ENCODE measurements at places on chromosomes 7 and 10.

DNA sequence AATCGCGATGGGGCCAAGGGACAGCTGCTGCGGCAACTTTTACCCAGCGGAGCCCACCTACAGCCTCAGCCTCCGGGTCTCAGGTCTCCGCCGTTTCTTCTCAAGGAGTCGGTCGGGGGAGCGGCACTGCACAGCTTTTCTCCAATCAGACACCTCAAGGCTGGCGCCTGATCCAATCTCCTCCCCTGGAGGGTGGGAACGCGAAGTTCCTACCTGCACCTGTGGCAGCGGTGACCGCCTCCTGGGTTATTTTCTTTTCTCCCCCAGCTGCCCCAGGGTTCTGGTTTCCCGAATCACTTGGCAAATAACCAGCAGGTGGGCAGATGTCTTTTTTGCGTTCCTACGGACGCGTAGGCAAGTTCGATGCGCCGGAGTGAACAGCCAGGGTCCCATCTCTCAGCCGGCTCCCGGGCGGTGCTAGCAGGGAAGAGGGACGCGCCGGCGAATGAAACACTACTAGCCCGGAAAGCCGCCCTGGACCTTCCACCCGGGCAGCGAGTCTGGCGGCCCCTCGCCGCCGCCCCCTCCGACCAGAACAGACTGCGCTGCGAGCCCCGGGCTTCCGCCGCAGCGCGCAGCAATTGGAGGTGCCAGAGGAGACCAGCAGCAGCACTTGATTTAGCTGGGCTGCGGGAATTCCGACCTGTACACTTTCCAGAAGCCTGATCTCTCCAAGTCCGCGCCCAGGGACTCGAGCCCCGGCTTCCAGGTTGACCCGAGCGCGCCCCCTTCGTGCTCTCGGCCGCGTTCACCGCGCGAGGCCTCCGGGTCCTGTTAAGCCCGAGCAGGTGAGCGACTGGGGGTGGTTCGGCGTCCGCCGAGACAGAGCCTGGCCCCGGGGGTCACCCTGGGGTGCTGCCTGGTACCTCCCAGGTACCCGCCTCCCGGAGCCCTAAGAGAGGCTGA is at the start of gene PRR15:
Gene PRR15, plus strand, starts transcription at position 246 of the 906 bp plus-strand sequence. CDS start 2,495 bp downstream, outside the sequence.
- DNase-seq, result no peak

GRCh38 chr10:121294630-121295029 is 303.6 kb downstream of the FGFR2 start:
- no peak for DNase-seq

DNA sequence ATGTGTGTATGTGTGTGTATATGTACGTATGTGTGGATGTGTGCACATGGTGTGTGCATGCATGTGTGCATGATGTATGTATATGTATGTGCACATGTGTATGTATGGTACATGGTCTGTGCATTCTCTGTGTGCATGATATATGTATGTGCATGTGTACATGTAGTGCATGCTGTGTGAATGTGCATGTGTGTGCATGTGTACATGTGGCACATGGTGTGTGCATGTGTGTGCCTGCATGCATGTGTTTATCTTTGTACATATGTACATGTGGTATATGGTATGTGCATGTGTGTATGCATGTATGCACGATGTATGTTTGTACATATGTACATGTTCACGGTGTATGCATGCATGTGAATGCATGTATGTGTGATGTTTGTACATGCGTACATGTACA is 383.7 kb downstream of the TYW1 start:
- no peak for DNase-seq

DNA sequence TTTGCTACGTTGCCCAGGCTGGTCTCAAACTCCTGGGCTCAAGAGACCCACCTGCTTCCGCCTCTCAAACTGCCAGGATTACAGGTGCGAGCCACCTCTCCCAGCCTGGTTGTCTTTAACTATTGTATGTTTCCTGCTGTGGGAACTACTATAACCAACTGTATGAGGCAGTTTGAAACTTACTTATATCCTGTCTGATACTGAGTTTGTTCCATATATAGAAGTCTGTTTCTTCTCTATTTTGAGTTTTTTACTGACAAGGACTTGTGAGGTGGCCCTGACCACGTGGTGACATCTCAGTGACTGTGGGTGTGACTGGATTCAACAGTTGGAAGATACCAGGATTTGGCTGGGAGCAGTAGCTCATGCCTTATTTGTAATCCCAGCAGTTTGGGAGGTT is 14.2 kb downstream of the FBH1 start:
- no peak for DNase-seq

DNA sequence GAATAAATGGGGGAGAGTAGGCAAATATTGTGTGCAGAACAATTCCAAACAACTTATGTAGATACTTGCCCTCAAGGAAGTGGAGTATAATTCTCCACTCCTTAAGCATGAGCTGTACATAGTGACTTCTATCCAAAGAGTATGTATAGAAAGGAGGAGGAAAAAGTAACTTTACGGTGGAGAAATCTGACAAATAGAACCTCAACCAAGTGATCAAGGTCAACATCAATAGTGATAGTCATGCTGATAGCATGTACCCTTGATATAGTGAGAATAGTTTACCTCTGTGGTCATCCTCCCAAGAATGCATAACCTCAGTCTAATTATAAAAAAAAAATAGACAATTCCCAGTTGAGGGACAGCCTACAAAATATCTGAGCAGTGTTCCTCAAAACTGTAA is 89.1 kb upstream of the NANOS1 start:
- no peak for DNase-seq

DNA sequence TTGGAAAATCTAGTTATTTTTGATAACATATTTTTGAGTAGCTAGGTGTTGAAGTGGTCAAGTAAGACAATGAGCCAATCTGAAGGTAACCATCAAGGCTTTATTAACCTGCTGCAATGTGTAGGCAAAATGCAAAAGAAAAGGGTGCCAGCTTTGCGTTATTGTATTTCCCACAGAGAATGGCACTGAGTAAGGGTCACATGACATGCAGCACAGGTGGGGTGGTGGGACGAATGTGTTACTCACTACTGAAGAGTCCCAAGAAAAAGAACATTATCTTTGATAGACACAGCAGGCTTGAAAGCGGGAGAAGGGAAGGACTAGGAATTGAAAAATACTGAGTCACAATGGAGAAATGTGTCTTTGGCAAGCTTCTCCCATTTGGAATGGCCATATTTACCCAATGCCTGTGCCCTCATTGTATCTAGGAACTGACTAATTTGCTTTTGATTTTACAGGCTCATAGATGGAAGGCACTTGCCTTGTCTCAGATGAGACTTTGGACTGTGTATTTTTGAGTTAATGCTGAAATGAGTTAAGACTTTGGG is 898.6 kb upstream of the POT1 start:
- DNase-seq, result no peak

GRCh38 chr10:86792461-86793167 is 36.2 kb downstream of the BMPR1A start:
- no peak for DNase-seq

- DNase-seq, result no peak
These were observed 145.8 kb downstream of the CDH23 start for GRCh38 chr10:71542478-71542877.

GRCh38 chr7:17185690-17186070 is 112.8 kb upstream of the AHR start:
- peak; percentile 24 for DNase-seq

DNA sequence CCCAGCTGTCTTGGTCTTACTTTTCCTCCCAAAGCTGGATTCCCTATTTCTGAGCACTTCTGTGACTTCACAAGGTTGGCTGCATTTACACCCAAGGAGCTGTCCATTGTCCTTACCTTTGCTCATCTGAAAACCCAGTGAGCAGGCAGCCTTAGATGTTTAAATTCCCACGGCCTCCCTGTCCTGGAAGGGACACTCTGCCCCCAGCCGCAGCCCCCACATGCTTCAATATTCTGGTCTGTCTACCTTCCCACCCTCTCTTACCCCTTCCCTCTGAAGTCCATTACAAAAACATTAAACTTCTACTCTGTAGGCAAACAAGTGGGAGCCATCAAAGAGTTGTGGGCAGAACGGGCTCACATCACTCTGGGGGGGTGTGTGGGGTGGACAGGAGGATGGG is 73.8 kb upstream of the EFCAB10 start:
- no peak for DNase-seq

- DNase-seq, result no peak
These were observed 48.6 kb downstream of the GTF2IRD1 start for GRCh38 chr7:74502216-74502891.

DNA sequence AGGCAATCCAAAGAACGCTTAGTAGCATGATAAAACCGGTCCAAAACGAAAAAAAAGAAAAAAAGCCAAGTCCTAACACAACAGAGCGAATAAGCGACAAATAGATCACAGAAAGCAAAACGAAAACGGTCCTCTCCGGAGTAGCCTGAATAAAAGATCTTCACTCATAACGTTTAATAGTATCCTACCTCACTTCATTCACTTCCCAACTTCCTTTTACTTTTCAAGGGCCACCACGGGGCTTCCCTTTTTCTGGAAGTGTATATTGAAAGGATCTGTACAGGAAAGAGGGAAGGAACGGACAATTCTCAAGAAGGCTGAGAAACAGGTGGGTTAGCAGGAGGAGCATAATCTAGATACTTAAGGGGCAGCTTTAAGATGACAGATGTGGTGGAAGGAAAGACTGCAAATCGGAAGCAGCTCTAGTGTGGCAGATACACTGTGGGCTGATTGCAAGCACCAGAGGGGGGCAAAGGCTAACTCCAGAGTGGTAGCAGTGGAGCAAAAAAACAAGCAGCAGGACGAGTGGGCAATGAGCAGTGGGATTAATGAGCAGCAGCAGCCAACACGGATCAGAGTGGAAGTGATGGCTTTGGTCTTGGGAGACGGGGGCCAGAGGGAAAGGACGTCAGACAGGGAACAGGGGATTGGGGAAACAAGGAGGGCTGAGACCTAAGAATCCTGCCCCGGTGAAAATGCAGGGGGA is 866 bp downstream of the CNOT4 start:
- no peak for DNase-seq

DNA sequence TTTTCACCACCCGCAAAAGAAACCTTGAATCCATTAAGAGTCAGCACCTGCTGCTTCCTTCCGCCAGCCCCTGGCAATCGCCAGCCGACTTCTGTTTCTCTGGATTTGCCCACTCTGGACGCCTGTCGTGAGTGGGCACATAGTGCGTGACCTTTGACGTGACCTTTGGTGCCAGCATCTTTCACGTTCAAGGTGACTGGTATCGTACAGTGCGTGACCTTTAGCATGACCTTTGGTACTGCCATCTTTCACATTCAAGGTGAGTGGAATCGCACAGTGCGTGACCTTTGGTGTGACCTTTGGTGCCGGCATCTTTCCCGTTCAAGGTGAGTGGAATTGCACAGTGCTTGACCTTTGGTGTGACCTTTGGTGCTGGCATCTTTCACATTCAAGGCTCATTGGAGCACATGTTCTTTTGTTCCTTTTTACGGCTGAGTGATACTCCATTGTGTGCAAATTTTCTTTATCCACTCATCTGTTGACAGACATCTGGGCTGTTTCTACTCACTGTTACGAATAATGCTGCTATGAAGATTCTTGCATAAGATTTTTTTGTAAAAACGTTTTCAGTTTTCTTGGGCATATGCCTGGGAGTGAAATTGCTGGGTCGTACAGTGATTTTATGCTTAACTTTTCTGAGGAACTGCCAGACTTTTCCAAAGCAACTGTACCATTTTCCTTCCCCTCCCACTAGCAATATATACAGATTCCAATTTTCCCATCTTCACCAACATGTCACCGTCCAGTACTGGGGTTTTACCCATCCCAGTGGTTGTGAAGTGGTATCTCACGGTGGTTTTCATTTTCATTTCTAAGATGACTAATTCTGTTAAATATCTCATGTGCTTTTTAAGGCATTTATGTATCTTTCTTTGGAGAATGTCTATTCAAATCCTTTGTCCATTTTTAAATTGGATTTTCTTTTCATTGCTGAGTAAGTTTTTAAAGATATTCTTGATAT is 145.3 kb downstream of the DIP2C start:
- DNase-seq, result no peak

- no peak for DNase-seq
These were observed 13.9 kb downstream of the PCLO start for GRCh38 chr7:83148776-83149175.

DNA sequence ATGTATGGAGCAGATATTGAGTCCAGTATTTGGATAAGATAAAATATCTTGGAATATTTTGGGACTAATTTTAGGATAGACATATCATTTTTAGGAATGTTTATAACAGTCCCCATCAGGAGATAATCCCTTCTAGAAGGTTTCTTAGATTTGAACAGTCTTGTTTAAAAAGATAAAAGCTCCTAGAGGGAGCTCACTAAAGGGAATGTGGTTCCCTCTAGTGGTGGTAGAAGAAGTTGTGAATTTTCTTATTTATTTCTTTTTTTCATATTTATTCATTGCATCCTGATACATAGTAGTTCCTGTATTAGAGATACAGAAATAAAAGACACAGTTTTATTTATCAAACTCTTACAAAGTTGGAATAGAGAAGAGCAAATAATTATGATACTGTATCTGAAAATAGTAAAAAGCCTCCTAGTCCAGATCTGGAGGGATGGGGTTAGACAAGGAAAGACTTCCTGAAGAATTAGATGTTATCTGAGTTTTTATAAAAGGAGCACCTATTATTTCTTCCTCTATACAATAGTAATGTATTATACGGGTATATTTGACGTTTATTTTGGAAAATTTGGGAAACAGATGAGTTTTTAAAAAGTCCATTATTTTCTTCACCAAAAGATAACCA is 24.5 kb upstream of the KLF14 start:
- no peak for DNase-seq

GRCh38 chr7:152402384-152403250 is 33.2 kb downstream of the KMT2C start:
- DNase-seq, result no peak

GRCh38 chr10:52895059-52895458 is 122.5 kb upstream of the MBL2 start:
- DNase-seq, result no peak

GRCh38 chr10:5159126-5159525 is 25.8 kb downstream of the AKR1C8 start:
- DNase-seq, result no peak

- no peak for DNase-seq
These were observed 24.0 kb upstream of the BMPER start for GRCh38 chr7:33881316-33881715.

- no peak for DNase-seq
These were observed 12.2 kb downstream of the LBX1 start for GRCh38 chr10:101217044-101217425.

DNA sequence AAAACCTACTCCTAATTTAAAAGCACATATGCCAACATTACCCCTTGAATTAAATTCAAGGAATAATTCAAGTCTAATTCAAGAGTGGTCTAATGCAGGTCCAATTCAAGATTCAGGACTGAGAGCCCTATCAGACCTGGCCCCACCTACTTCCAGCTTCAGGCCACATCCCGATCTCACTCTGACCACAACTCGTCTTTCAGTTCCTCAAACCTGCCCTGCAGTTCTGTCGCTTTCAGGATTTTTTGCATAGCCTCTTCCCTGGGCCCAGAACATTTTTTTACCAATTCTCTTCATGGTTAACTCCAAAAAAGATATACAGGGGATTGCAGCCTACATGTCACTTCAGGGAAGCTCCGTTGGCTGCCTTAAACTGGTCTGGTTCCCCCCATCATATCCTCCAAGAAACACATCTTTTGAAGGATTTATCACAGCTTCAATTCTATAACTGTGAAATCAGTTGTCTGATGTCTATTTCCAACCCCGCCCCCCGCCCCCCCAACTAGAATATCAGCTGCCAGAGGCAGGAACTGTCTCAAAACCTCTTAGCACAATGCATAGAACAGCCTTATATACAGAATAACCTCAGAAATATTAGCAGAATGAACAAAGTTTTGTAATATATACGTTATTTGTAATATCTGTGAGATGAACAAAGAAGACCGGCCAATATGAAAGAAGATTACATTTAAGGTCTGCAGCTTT is 20.8 kb downstream of the CCDC6 start:
- peak; percentile 53 for DNase-seq

- no peak for DNase-seq
These were observed 97.4 kb downstream of the C10orf105 start for GRCh38 chr10:71622154-71622526.

GRCh38 chr7:131546583-131547141 is 9.8 kb downstream of the PODXL start:
- peak; percentile 3 for DNase-seq

Data from CD4-positive, alpha-beta T cell (primary cell).